Sigmoid colon (tissue), 7 donors: ENCODE measurements at places on chromosomes 2 and 18. TPM values are rescaled to one million over a fixed set of nuclear protein-coding genes. Genes with fewer than 3 reads are reported as not detected.

Gene DYSF
- 14.9 TPM for total RNA-seq

Gene PLGLB1
- not detected for total RNA-seq

Gene POTEJ
- total RNA-seq: not detected

Gene HOXD13
- total RNA-seq: 34.7 TPM

Gene DSG4
- total RNA-seq: not detected

Gene DNER
- 17.7 TPM for total RNA-seq

Gene CXCR4
- total RNA-seq: 5.0 TPM

Gene FEV
- total RNA-seq: not detected

- no peaks in the 10 kb centered on the region for H3K36me3 ChIP-seq
- H3K27ac ChIP-seq: no peak overlapping the region
- peaks cover 41% of the 10 kb centered on the region for H3K4me1 ChIP-seq
- H3K4me3 ChIP-seq: no peak overlapping the region
- no peaks in the 10 kb centered on the region for H3K27me3 ChIP-seq
These were observed 41.7 kb downstream of the PTPRM start for GRCh38 chr18:7608781-7609201.

DNA sequence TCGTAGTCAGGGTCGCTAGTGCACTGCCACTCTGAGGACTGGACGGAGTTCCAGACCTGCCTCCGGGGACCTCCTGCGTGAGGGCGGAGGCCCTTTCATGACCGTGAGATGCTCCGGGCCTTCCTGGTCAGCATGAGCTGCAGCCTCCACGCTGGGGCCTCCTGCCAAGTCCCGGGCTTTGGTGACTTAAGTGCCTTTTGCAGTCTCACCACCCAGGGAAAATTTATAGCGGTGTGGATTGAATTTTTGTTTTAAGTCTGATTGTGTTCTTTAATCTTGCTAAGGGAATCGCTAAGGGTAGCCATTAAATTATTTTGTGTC is 33.6 kb downstream of the CHRNA1 start:
- H3K4me1 ChIP-seq: peaks cover 13% of the 10 kb centered on the region
- H3K36me3 ChIP-seq: no peaks in the 10 kb centered on the region
- H3K27me3 ChIP-seq: no peaks in the 10 kb centered on the region
- no peak for DNase-seq

DNA sequence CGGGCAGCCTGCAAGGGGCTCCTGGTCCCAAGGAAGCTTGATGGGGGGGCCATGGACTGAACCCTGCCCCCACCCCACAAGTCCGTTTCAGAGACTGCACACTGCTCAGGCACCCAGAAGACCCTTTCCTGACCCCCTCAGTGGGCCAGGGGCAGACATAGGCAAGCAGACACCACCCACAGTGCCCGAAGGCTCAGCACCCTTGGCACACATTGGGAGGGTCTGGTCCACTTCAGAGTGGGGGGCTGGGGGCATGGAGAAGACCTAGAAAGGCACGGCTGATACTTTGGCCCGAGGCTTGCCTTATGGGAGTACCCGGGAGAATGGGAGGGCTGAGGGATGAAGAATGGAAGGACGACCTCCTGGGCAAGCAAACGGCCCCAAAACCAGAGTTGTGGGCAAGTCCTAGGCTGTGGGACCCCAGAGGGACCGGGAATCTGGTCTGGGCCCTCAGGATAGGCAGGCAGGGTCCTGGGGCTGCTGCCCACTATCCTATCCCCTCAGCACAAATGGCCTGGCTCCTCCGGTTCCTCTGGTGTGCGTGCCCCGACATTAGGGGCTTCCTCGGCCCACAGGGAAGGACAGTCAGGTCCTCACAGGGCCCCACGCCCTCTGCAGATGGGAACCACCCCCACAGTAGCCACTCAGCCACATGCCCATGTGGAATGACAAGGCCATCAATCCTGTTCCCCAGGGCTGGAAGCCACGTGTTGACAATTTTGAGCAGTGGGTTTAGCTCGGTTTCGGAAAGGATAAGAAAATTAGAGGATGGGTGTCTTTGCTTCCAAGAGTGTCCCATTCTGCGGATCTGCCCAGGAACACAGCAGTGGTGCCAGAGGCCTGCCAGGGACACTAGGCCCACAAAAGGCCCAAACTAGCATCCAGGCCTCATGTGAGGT is 15.0 kb upstream of the GPC1 start:
- H3K4me3 ChIP-seq: no peak overlapping the region
- peak; percentile 50 for DNase-seq
- H3K27ac ChIP-seq: no peak overlapping the region
- H3K4me1 ChIP-seq: no peaks in the 10 kb centered on the region

- H3K4me3 ChIP-seq: no peak overlapping the region
- no peaks in the 10 kb centered on the region for H3K36me3 ChIP-seq
- no peak overlapping the region for H3K27ac ChIP-seq
- no peaks in the 10 kb centered on the region for H3K4me1 ChIP-seq
These were observed 129.6 kb upstream of the DNAJC10 start for GRCh38 chr2:182586426-182586825.

GRCh38 chr2:157160111-157160510 is 97.4 kb upstream of the GALNT5 start:
- no peak overlapping the region for H3K27ac ChIP-seq
- H3K27me3 ChIP-seq: no peaks in the 10 kb centered on the region
- no peak overlapping the region for H3K4me3 ChIP-seq
- no peaks in the 10 kb centered on the region for H3K4me1 ChIP-seq
- no peak for DNase-seq
- H3K36me3 ChIP-seq: no peaks in the 10 kb centered on the region

DNA sequence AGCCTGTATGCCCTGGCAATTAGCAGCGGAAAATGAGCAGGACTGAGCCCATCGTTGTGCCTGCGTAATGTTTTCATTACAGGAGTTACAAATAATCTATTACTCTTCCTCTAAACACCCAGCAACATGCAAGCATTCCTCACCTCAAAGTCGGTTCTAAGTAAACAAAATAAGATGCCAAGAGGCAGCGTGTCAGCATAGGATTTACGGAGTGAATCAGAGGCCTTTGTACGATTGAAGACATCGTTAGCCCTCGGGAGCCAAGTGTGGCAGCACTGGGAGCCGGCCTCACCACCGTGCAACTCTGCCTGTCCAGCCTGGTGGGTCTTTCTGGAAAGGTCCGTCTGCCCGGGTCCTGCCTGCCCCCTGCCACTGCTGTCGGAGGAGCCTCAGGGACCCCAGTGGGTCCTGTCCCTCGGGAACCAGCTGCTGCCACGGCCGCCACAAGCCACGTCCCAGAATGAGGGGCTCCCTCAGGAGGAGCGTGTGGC is 80.1 kb upstream of the CTDP1 start:
- DNase-seq: peak; percentile 44
- H3K36me3 ChIP-seq: no peaks in the 10 kb centered on the region
- H3K27me3 ChIP-seq: peaks cover 10% of the 10 kb centered on the region
- H3K27ac ChIP-seq: no peak overlapping the region
- no peak overlapping the region for H3K4me3 ChIP-seq
- H3K4me1 ChIP-seq: no peaks in the 10 kb centered on the region

GRCh38 chr2:100228415-100228814 is 86.0 kb upstream of the AFF3 start:
- no peaks in the 10 kb centered on the region for H3K27me3 ChIP-seq
- no peak overlapping the region for H3K4me3 ChIP-seq
- DNase-seq: no peak
- H3K4me1 ChIP-seq: no peaks in the 10 kb centered on the region
- H3K27ac ChIP-seq: no peak overlapping the region

GRCh38 chr2:237411683-237412423 is 2.1 kb downstream of the COL6A3 start:
- no peaks in the 10 kb centered on the region for H3K27me3 ChIP-seq
- peak overlapping the region; percentile 96 for H3K27ac ChIP-seq
- DNase-seq: peak; percentile 86
- no peaks in the 10 kb centered on the region for H3K36me3 ChIP-seq
- H3K4me3 ChIP-seq: peak overlapping the region; percentile 81

- peaks cover 19% of the 10 kb centered on the region for H3K27me3 ChIP-seq
- no peaks in the 10 kb centered on the region for H3K36me3 ChIP-seq
- no peak overlapping the region for H3K4me3 ChIP-seq
- H3K4me1 ChIP-seq: peaks cover 10% of the 10 kb centered on the region
- peak; percentile 72 for DNase-seq
These were observed 44.2 kb upstream of the ITSN2 start for GRCh38 chr2:24404491-24404921.

- H3K36me3 ChIP-seq: no peaks in the 10 kb centered on the region
- no peak overlapping the region for H3K4me3 ChIP-seq
- no peaks in the 10 kb centered on the region for H3K4me1 ChIP-seq
These were observed 58.3 kb upstream of the ARL4C start for GRCh38 chr2:234555161-234555560.

- no peaks in the 10 kb centered on the region for H3K4me1 ChIP-seq
- no peak overlapping the region for H3K4me3 ChIP-seq
- H3K27ac ChIP-seq: no peak overlapping the region
- DNase-seq: no peak
- H3K27me3 ChIP-seq: no peaks in the 10 kb centered on the region
These were observed 81.9 kb upstream of the SERPINE2 start for GRCh38 chr2:224120986-224121385.

DNA sequence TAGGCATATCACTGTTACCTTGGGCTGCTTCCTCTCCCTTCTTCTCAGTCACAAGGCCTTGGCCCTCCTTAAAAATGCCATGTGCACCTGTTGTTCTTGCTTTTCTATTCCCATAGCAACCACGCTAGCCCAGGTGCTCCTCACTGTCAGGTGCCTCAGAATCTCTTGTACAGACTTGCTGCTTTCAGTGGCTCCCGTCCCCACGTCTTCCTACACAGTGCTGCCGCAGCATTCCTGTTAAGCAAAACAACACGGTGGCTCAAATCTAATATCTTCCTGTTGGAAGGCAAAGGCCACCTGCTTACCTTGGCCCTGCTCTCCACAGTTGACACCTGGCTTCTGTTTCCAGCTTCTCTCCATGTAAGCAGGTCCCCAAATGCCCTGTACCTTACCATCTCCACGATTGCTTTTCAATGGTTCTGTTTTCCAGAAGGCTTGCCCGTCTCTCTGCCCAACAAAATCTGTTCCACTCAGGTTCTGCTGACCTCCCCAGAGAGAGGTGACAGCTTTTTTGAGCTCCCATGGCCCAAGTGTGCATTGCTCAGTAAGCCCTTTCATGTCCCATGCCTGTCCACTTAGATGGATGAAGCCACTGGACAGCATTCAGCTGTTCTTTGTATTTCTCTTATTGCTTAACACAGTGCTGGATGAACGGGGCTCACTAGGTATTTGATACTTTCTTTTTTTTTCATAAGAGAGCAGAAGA is 240.4 kb downstream of the PRKCE start:
- H3K4me3 ChIP-seq: no peak overlapping the region
- H3K27me3 ChIP-seq: no peaks in the 10 kb centered on the region
- no peaks in the 10 kb centered on the region for H3K36me3 ChIP-seq
- DNase-seq: no peak
- peaks cover 42% of the 10 kb centered on the region for H3K4me1 ChIP-seq
